ENCODE measurements at places on chromosomes 13 and 19. TPM values are rescaled to one million over a fixed set of nuclear protein-coding genes. Genes with fewer than 3 reads are reported as not detected.
A peak's percentile ranks its signal among the peaks of the same experiment; 100 is the strongest.

The COPE gene
- 478 TPM for total RNA-seq

The FLT1 gene
- 14.8 TPM for total RNA-seq

DNA sequence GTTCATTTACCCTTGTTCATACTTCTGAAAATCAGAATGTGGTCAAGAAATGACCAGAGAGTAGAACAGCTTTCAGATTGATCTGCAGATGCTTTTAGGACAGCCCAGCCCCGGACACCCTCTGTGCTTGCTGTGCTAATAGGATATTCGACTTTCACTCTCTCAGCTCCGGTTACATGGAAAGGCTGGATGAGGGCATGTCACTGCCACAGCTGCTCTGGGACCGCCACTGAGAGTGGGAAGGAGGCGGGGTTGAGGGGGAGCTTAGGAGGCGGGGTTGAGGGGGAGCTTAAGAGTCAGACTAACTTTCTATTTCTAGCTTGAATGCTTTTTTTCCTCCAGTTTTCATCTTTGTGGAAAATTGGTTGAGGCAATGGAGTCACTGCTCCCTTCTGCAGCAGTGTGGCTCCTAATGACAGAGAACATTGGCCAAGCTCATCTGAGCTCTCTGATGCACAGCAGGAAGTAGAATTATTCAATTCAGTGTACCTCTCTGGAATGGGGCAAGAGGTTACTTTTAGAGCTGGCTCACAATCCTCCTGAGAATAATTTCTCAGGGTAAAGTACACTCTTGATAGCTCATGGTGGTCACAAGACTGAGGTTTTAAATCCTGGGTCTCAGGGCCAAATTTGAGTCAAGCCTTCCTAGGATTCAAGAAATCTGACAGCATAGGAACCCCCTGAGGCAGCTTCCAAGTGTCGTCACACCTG, 74.6 kb upstream of the NPAS1 start:
- no peak overlapping the region for H3K4me3 ChIP-seq
- peaks cover 3% of the 10 kb centered on the region for H3K36me3 ChIP-seq
- peaks cover 15% of the 10 kb centered on the region for H3K4me1 ChIP-seq
- H3K27me3 ChIP-seq: no peaks in the 10 kb centered on the region
- peak overlapping the region; percentile 91 for H3K27ac ChIP-seq
- DNase-seq: peak; percentile 62

DNA sequence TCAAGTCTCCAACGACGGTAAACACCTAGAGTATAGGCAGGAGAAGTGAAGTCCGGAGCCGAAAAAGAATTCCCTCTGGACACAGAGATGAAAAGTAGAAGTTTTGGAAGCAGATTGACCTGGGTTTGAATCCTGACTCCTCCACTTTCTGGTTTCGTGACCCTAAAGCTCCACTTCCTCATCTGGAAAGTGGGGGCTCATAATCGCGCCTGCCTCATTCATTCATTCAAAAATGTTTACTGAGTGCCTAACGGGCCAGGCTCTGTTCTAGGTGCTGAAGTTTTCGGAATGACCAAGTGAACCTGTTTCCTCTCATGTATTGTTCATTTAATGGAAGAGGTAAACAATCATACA, 7.1 kb upstream of the EML2 start:
- H3K4me3 ChIP-seq: no peak overlapping the region
- no peak overlapping the region for H3K27ac ChIP-seq
- H3K36me3 ChIP-seq: no peaks in the 10 kb centered on the region
- no peaks in the 10 kb centered on the region for H3K4me1 ChIP-seq
- DNase-seq: no peak
